ENCODE measurements at places on chromosomes 16 and 17.

- no peak for DNase-seq
These were observed 22.5 kb downstream of the DNAI2 start for GRCh38 chr17:74296548-74296936.

DNA sequence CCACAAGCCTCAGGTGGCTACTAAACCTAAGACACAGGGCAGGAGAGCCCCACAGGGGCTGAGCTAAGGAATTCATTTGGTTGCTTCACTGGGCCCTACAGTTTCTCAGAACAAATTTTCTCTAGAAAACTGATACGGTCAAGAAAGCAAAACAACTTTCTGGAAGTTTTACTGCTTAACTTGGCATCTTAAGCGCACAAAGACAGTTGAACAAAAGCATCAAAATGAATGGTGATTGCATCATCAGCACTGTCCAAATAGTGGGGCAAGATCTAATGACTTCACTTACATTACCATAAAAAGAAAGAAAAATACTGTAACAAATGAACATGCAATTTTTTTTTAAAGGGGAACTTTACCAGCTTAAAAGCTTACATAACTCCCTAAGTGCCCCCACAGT lies 47.6 kb downstream of the XPO6 start:
- no peak for DNase-seq

- DNase-seq: no peak
These were observed 2.2 kb downstream of the TMEM132E start for GRCh38 chr17:34581446-34582184.

DNA sequence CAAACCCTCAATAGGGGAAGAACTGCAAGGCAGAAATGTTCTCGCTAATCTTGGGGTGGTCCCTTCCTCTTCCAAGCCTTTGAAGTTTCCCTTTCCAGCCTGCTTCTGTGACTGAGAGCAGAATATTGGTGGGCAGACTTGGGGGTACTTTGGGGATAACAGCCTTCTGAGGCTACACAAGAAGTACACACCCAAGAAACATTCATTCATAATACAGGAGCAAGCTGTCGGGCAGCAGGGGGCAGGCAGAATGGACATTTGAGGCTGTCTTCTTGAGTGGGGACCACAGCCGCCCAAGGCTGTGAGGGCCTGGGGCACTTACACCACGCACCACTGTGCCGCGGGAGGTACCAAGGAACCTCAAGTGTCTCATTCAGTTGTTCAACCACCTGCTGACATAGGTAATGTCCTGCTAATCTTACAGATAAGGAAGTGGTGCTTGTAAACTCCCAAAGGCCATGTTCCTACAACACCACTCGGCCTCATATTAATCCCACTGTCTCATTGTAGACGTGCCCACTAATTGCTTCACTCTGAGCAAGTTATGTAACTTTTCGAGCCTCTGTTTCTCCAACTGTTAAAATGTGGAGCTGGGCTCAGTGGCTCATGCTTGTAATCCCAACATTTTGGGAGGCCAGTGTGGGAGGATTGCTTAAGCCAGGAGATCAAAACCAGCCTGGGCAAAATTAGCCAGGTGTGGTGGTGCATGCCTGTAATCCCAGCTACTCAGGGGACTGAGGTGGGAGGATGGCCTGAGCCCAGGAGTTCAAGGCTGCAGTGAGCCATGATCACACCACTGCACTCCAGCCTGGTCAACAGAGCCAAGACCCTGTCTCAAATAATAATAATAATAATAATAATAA lies 2.5 kb upstream of the MRPS23 start:
- DNase-seq: no peak

DNA sequence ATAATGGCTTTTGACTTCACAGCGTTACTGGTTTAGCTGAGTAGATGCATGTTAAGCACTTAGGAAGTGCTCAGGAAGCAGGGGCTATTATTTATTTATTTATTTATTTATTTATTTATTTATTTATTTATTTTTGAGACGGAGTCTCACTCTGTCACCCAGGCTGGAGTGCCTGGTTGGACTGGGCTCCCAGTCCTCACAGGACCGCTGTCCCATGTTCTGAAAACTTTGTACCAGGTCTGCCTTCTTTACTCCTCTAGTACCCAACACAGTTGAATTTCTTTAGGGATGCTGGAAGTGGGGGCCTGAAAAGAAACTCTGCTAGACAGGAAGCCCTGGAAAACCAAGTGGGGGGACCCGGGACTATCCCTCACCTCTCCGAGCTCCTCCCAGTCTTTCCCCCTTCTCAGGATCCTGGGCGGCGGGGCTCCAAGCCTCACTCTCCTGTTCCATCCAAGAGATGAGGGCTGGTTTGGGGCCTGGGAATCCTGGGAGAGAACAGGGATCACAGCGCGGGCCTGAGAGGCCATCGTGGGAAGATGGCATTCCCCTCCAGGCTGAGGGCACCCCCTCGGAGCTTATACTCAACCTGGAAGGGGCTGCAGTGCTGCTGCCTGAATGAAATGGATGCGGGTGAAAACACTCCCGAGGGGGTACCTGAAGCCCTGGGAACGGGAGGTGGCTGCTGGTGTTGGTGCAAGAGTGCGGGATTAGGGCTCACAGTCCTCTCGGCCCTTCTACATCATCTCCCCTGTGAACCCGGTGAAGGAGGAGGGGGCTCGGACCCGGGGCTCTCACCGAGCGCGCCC lies 674 bp downstream of the ZNF688 start:
- no peak for DNase-seq

DNA sequence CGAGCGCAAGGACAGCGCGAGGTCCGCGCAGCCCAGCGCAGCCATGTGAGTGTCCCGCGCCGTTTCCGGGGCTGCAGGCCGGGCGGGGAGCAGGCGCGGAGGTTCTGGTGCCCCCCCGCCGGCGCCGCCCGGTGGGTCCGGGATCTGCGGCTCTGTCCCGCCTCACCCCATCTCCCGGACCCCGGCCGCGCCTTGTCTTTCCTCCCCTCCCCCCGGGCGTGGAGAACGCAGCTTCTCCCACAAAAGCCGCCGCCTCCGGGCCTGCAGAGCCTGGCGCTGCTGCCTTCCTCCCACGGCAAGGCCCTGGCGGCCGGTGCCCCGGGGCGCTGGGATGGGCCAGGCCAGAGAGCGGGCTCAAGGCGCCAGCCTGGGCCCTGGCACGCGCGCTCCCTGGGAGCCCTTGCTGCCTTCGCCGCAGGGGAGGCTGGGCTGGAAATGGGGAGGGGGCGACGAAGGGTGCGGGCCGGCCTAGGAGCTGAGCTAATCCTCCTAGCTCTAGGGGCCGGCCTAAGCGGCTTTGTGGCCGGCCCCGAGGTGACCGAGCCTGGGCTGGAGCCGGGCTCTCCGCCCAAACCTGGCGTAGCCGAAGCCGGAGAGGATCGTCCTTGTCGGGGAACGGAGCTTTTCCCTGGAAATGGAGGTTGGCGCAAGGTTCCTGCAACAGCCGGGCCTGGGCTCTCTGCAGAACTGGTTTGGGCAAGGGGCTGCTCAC lies 397 bp downstream of the RIPOR1 start:
- DNase-seq: no peak

DNA sequence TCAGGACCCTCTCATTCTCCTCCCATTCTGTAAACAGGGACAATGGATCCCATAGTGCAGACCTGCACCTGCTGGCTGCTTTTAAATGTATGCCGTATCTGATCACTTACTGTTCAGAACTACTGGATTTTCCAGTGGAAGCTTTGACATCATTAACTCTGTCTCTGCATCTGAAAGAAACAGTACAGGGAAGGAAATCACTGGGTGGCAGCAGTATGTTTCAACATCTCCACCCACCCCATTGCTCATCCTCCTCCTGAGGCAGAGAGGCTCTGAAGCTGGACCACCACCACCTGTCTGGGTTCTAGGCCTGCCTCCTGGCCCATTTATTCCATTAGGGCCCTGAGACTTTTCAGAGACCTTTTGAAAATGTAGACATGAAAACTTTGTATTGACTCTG lies 2.6 kb downstream of the CCL15 start:
- no peak for DNase-seq

DNA sequence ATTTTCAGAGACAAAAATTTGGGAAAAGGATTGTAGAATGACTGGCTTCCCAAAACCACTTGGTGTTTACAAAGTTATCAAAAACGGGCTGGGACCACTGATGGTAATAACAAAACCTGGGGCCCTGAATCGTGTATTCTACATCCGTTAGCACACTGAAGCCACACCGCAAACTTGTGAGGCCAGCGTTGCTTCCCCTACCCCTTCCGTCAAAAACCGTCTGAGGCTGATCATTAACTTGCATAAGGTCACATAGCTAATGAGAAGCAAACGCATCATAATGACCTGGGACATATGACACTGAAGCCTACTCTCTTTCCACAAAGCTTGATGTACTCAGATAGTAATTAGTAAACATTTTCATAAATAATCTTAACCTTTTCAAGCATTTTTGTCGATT lies 704.3 kb downstream of the MAF start:
- DNase-seq: no peak

DNA sequence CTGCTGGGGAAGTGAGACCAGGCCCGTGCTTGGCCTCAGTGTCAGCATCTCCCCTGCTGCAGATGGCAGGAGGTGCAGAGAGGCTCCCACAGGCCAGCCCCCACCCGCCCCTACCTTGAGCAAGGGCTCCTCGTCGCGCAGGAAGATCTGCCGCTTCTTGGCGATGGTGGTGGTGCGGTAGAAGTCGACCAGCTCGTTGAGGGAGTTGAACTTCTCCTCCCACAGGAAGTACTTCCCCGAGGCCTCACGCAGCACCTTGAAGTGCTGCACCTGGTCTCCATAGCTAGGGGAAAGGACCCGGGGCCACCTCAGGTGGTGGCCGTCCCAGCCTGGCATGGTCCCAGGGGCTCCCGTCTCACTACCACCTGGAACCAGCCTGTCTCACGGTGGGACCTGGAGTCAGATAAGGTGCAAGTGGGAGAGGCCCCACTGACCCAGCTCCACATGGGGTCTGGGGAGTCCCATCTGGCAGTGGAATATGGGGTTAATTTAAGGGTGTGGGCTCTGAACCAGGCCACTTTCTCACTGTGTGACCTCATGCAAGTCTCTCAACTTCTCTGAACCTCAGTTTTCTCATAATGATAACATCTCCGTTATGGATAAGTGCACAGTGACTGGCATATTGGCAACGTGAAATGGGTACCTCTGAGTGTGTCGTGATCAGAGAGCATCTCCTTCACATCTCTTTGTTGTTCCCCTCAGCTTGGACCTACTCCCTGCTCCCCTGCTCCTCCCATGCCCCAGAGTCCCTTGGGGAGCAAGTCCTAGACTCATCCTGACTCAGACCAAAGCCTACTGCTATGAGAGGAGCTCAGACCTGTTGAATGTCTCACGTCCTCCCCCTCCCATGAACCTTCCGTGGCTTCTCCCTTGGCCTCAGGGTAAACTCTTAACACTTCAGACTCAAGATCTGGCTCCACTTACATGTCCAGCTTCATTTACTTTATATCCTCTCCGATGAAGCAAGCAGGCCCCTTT lies 19.8 kb upstream of the FAM83G start:
- no peak for DNase-seq

- DNase-seq: no peak
These were observed 1.3 kb downstream of the METTL23 start for GRCh38 chr17:76727745-76728456.

DNA sequence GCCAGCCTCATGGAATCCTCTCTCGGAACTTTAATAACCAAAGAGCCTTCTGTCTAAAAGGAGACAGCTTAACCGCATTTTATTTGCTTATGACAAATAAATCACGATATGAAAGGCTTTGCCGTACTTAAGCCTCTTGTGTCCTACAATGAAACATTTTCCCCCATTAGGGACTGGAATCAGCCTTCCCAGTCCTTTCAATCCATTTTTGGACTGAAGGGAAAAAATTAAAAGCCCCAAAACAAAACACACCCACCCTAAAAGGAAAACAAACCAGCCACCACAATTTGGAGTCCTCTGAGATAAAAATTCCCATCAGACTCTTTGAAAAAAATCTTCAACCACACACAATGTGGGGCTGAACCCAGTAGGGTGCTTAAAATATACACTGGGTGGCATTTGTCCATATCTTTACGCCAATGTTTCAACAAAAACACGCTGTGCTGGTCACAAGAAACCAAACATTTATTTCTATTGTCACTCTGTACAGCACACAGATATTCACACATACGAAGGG lies 3.0 kb downstream of the HOXB4 start:
- no peak for DNase-seq

- no peak for DNase-seq
These were observed 85.0 kb downstream of the PMP22 start for GRCh38 chr17:15180121-15180561.

DNA sequence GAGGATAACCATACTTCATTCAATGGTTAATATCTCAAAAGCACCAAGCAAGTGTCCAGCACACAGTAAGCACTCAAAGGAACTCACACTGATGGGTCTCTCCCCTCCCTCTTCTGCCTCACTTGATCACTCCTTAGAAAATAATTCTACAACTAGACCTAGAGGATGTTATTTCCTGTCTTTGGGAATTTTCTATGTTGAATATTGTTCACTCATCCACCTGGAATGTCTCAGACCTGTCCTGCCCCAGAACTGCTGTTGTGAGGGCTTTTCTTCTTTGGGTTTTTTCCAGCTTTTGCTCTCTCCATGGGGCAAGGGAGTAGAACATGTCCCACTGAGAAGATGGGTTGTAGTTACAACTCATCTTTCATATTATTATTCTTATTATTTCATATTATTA lies 25.3 kb downstream of the NXPH3 start:
- no peak for DNase-seq

DNA sequence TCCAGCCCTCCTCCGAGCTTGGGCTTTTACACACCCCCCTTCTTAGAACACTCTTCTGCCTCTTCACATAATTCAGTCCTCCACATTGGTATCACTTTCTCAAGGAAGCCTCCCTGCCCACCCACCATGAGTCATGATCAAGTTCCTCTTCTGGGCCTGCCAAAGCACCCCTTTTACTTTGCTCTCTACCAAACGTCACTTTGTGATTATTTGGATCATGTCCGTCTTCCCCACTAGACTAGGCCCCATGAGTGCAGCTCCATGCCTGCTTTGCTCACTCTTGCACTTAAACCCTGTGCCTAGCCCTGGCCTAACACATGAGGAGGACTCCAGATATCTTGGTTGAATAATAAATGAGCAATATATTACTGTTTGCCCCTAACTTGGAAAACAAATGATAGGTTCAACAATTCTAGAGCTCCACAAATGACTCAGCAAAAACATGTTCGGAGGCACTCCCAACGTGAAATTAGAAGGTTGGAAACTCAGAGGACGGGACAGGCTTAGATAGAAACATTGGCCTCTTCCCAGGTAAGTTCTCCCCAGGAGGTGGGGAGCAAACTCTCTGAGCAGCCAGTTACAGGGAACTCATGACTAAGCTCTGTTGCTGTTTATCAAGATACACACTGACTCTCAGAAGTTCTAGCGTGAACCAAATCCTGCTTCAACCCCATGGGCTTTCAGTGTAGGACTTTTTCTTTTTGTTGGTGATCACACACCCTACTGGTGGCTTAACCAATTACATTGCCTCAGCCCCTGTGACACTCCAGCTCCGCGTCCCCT lies 28.3 kb downstream of the G6PC1 start:
- no peak for DNase-seq

- no peak for DNase-seq
These were observed 716.3 kb downstream of the MAF start for GRCh38 chr16:78884204-78884603.

GRCh38 chr17:16283705-16284104 lies 66.7 kb downstream of the PIGL start:
- DNase-seq: no peak
